Stromal cell of bone marrow (primary cell): ENCODE measurements at places on chromosomes 4 and X.

- DNase-seq, result no peak
Measured at GRCh38 chr4:147340591-147341120, 140.2 kb upstream of the EDNRA start.

GRCh38 chr4:41587286-41587685 is 49.3 kb downstream of the LIMCH1 start:
- no peak for DNase-seq

DNA sequence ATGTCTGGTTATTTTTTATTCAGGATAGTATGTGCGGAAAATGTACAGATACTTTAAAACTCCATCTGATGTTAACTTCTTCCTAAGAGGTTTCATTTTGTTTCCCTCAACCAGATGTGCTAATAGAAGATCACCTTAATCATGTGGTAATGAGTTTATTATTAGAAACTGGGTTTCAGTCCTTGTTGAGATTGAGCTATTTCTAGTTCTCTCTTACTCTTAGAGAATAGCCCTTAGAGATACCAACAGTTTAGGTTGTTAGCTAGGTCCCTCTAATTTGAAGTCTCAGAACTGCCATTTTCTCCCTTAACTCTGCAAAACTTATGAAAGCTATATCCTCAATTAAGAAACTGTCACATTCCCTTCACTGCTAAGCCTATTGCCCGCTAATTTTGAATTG is 13.0 kb downstream of the FAM47A start:
- no peak for DNase-seq

DNA sequence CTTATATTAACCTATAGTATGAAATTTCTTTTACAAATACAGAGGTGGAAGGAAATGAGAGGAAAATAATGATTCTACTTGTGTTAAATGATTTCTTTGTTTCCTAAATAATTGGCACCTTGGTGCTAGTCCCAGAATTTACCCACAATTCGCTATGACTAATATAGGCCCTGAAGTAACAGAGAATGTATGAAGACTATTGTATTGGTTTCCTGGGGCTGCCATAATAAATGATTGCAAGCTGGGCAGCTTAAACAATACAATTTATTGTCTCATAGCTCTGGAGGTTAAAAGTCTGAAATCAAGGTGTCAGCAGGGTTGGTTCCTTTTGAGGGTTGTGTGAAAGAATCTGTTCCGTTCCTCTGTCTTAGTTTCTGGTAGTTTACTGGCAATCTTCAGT is 74.8 kb upstream of the GPRIN3 start:
- no peak for DNase-seq

- DNase-seq, result no peak
Measured at GRCh38 chr4:20431543-20431951, 179.8 kb downstream of the SLIT2 start.
